ENCODE measurements at places on chromosomes 7 and 10.

DNA sequence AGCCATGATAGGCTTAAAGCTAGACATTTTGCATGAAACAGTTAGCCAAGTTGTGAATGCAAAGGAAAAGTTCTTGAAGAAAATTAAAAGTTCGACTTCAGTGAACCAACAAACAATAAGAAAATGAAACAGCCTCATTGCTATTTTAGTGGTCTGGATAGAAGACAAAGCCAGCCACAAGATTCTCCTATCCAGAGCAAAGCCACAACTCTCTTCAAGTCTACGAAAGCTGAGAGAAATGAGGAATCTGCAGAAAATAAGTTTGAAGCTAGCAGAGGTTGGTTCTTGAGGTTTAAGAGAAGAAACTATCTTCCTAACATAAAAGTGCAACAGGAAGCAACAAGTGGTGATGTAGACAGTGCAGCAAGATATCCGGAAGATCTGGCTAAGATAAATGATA is 271.4 kb upstream of the GRM3 start:
- DNase-seq = no peak

- DNase-seq = no peak
These were observed 216.4 kb upstream of the DPP6 start for GRCh38 chr7:153835712-153836265.

GRCh38 chr10:8369666-8370065 is 315.2 kb downstream of the GATA3 start:
- DNase-seq = no peak

GRCh38 chr7:151490456-151491105 is 29.1 kb downstream of the RHEB start:
- DNase-seq = no peak

DNA sequence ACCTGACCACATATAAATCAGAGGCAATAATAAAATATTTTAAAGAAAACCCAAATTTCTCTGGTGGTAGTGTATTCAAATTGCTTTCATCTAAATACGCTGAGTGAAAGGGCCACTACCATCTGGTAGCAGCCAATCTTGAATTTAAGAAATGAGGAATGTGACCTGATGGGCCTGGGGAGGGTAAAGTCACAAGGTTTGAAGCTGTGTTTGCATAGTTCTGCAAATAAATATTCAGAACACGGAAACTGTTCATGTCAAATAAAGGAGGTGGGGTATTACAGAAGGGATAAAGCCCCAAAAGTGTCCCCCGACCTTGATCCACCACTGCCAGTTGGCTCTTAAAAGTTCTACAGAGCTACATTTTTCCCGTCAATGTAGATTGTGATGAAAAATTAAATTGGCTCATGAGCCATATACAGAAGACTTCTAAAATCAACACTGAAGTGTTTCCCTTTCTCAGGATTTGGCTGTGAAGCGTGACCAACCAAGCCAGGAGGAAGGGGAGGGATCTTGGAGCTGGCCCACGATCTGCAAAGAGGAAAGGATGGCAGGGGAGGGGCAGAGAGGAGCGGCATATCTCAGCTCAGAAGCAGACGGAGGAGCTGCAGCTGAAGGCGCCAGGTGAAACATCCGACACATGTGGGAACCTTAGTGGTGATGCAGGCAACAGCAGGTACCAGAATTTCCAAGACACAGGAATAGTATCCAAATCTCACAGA is 39.6 kb downstream of the MPP7 start:
- DNase-seq = no peak

- DNase-seq = no peak
These were observed 54.4 kb upstream of the SEC61G start for GRCh38 chr7:54813398-54813797.

GRCh38 chr7:151607464-151607867 is 87.8 kb upstream of the RHEB start:
- DNase-seq = no peak

DNA sequence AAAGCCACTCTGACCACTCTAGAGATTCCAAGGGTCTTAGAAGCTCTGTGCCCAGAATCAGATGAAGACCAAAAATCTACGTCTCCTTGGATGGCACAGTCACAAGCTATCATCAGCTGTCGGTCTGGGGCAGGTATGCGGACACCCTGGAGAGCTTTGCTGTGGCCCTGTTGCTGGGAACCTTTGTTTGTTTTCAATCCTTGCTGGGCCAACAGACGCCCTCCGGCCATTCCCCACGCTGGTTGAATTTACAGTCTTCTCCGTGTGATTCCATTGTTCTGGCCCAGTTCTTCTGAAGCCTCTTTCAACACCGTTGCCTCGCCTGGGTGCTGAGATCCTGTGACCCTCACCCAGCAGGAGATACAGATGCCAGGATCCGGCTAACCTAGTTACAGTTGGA is 149.4 kb upstream of the PFKP start:
- DNase-seq = no peak

- DNase-seq = no peak
These were observed 42.9 kb downstream of the CD36 start for GRCh38 chr7:80681272-80681885.
